ENCODE measurements at places on chromosomes 16 and 17. TPM values are rescaled to one million over a fixed set of nuclear protein-coding genes. Genes with fewer than 3 reads are reported as not detected.

Gene KCNAB3
- 0.36 TPM for total RNA-seq

Gene VMO1
- total RNA-seq: not detected

GRCh38 chr16:66605177-66605978, 874 bp downstream of the CMTM3 start:
- DNase-seq: peak; percentile 34

DNA sequence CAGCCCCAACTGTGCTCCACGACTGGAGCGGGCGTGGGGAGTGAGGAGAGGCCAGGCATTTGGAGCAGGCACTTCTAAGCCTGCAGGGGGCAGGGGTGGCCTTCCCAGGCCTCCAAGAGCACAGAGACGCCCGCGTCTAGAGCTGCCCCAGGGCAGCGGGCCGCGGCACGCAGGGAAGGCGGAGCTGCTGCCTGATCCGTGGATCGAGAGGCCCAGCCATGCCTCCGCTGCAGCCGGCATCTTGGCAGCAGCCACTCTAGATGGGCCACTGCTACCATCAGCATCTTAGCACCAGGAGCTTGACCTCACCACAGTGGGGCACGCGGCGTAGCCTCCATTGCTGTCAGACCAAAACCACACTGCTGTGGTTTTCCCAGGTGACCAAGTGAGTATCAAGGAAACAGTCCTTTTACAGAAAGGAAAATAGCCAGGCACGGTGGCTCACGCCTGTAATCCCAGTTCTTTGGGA, 20.4 kb upstream of the WDR45B start:
- peak; percentile 44 for DNase-seq

DNA sequence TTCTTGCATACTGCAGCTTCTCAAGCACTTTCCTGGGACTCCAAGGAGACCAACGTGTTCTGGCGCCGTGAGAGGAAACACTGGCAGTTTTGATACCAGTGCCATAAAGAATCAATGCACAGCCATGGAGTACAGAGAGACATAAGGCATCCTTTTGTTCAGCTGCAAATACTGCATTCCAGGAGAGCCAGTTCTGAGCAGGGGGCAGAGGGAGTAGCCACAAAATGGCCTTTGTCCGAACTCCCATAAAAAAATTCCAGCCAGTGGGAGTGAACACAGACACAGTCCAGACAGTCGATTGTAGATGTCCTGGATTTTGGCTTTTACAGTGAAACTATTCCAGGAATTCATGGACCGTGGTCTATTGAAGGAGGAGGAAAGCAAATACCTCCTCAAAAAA, 36.2 kb upstream of the TEKT3 start:
- DNase-seq: peak; percentile 54

Gene ITGAD
- not detected for total RNA-seq

Gene KSR1
- total RNA-seq: 8.9 TPM

DNA sequence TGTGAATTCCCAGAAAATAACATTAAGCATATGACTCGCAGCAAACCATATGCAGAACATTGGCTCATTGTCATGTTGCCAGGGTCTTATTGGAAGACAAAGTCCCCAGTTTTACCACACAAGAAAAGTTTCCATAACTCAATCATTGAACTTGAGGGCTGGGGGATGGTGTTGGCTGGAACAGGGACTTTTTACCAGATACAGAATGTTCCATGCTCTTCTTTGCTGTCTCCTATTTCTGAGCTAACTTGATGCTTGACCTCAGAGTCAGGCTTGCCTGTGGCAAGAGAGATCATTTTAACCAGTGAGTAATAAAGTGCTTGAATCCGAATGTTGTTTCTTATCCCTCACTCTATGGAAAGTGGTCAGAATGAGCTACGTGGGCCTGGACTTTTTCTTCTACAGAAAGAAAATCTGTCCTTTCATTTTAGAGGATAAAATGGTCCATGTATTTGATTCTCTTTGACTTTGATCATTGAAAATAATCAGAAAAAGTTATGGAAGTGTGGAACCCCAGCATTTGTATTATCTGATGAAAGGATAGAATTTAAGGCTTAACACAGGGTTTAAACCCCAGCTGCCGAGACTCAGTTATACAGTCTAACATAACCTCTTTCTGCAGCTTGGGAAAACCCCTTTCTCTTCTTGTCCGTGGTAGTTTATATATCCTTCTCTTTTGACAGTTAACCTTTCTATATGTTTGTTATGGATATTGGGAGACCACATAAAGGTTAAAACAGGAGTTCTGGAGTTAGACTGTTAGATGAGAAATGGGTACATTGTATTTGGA, 67.0 kb downstream of the TUBD1 start:
- DNase-seq: peak; percentile 90

- no peak for DNase-seq
Observed at GRCh38 chr17:55116440-55116914, 147.9 kb downstream of the STXBP4 start.

Measured in IMR-90 (cell line).